Fibroblast of pulmonary artery (primary cell): ENCODE measurements at places on chromosomes 6 and 20.
A peak's percentile ranks its signal among the peaks of the same experiment; 100 is the strongest.

DNA sequence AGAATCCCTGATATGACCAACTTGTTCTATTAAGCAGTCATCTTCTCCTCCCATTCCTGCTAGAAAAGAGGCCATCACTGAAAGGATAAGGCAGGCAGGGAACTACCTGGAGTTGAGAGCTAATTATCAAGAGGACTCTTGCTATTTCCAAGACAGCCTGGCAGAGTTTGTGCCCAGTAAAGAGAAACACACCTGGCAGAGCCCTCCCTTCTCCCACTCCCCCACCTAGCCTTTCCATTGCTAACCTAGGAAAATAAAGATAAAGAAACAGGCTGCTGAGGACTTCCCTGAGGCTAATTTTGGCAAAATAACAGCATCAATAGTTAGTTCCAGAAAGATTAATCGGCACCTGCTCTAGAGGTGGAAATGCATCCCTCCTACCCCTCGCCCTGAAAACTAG lies 20.4 kb upstream of the RAB22A start:
- no peak for DNase-seq

DNA sequence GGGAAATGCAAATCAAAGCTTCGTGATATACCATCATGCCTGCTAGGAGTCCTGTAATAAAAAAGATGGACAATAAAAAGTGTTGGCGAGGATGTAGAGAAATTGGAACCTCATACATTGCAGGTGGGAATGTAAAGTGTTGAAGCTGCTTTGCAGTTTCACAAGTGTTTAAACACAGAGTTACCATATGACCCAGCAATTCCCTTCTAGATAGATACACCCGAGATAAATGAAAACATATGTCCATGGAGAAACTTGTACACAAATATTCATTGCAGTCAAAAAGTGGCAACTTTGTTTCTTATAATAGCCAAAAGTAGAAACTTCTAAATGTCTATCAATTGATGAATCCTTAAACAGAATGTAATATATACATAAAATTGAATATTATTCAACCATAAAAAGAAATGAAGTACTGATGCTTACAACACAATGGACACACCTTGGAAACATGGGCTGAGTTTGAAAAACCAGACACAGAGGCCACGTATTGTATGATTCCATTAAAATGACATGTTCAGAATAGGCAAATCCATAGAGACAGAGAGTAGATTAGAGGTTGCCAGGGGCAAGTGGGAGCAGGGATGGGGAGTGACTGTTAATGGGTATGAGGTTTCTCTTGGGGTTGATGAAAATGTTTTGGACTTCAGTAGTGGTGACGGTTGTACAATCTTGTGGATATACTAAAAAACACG lies 20.8 kb upstream of the ERVFRD-1 start:
- DNase-seq: no peak

GRCh38 chr20:58342104-58342945 lies 32.8 kb downstream of the RAB22A start:
- peak; percentile 58 for DNase-seq

- no peak for DNase-seq
Measured at GRCh38 chr6:24154121-24154520, 28.1 kb downstream of the NRSN1 start.

DNA sequence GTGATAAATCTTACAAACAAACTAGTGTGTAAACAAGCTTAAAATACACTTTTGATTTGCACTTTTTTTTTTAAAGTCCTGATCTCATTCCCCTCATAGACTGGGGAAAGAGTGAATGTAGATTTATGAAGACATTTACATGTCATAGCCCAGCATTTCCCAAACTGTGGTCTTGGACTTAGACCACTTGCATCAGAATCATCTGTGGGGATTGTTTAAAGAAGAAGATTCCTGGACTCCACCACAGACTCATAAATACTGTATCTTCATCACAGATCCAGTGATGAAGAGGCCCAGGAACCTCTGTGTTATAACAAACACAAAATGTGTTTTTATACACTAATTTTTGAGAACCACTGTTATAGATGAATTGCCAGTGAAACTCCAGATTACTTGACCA lies 99.5 kb downstream of the KCNQ5 start:
- no peak for DNase-seq

DNA sequence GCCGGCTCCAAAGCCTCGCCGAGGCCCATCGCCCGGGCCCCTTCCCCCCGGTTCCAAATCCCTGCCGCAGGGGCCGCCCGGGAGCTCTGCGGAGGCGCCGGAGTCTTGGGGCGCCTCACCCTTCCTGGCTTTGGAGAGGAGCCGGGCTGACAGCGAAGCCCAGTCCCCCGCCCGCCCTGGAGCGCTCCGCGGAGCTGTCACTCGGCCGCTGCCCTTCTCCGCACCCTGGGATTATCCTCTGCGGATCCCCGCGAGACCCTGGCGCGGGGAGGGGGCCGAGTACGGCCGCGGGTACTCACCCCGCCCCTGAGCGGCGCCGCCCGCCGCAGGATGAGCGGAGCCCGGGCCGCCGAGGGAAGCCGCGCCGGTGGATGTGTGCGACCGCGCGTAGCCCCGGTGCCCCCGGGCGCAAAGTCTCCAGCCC lies 343 bp downstream of the SNAP91 start:
- peak; percentile 4 for DNase-seq

DNA sequence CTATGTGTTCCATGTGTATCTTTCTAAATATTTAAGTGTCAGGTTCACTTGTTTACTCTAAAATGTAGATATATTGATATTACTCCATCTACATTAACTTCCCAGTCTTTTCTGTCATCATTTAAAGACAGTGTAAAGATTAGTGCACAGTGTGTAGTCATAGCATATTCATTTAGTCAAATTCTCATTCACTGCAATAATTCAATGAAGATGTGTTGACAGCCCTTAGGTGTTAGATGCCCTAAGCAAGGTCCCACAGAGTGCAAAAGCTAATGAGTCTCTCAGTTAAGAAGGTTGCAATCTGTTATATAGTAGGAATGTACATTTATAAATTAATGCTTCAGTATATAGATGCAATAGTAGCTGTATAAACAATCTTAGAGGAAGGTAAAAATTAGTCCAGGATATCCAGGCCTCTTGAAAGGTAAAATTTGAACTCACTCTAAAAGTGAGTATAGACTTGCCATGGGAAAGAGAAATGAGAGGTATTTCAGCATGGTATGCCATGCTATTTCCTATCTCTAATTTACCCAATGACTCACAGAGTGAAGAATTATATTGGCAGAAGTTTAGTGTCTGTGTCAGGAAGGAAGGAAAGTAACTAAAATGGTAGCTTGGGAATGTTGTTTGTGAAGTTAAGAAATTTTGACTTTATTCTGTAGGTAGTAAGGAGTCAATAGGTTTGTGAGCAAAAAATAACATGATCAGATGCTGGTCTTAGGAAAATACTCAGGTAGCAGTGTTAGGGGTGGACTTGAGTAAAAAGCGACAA lies 969.9 kb upstream of the CITED2 start:
- DNase-seq: peak; percentile 69

GRCh38 chr6:35973670-35974222 lies 50.7 kb downstream of the SLC26A8 start:
- DNase-seq: no peak

DNA sequence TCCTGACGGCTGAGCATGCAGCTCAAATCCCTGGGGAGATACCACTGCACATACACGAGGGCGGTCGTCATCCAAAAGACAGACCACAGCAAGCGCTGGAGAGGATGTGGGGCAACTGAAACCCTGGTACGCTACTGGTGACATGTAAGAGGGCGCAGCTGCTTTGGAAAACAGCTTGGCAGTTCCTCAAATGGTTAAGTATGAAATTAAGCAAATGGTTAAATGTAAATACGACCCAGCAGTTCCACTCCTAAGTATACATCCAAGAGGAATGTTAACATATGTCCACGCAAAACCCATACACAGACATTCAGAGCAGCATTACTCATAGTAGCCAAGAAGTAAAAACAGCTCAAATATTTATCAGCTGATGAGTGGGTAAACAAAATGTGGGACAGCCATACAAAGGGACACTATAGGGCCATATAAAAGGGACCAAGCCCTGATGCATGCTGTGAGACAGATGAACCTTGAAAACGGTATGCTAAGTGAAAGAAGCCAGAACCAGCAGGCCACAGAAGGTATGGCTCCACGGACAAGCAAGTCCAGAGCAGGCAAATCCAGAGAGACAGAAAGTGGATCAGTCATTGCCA lies 38.5 kb downstream of the RIPOR3 start:
- no peak for DNase-seq

- DNase-seq: peak; percentile 91
Measured at GRCh38 chr20:50744143-50744792, 12.9 kb downstream of the PARD6B start.

DNA sequence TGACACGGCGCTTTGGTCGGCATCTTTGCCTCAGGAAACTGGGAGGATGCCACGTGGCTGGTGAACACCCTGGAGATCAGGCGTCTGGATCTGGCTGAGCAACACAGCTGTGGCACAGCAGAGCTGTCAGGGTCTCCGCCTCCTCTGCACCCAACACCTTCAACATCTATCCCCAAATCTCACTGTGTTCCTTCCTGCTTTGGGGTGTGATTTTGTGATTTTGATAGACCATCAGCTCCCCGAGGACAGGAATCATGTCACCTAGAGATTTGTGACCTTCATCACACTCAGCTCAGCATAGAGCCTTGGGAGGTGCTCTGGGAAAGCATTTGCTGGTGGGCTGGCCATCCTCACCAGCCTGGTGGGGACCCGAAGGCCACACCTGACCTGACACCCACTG lies 203.7 kb upstream of the FOXQ1 start:
- no peak for DNase-seq

DNA sequence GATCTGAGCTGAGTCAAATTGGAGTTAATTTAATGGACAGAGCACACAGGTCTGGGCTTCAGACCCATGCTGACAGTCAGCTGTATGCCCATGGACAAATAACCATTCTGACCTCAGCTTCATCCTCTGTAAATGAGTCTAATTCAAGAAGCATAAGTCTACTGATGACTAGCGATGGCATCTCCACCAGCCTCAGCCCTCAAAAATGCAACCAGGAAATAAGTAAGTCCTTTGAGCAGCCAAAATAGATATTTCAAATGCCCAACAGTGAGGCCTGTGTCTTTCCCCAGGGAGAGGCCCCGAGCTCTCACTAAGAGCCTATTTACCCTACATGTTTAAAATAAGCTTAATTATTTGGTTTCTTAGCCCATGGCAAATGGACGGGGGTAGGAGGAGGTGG lies 114.2 kb upstream of the MTHFD1L start:
- peak; percentile 3 for DNase-seq

- DNase-seq: peak; percentile 73
Measured at GRCh38 chr6:114747995-114748625, 405.3 kb upstream of the HS3ST5 start.

- no peak for DNase-seq
Measured at GRCh38 chr20:36998652-36999051, 47.1 kb upstream of the SAMHD1 start.

DNA sequence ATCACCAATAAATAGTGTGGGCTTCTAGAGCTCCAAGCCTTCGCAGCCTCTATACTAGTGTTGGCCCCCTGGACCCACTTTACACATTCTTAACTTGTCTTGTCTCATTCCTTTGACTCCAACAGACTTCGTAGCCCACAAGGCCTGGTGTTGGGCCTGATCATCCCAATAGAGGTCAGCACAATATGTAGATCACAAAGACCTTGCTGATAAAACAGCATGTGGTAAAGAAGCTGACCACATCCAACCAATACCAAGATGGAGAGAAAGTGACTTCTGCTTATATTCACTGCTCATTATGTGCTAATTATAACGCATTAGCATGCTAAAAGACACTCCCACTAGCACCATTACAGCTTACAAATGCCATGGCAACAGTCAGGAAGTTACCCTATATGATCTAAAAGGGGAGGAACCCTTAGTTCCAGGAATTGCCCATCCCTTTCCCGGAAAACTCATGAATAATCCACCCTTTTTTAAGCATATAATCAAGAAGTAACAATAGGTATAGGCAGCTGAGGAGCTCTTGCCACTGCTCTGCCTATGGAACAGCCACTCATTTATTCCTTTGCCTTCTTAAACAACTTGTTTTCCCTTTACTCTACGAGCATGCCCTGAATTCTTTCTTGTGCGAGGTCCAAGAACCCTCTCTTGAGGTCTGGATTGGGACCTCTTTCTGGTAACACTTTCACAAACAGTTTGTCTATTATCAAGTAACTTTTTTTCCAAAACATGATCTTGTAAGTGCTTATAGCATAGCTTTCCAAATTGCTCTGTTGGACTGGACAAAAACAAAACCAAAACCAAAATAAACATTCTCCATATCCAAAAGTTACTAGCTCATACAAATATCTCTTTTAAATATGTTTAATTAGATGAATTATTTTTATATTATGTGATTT lies 54.6 kb upstream of the ECHDC1 start:
- DNase-seq: peak; percentile 49

GRCh38 chr6:135322427-135323201 lies 141.5 kb downstream of the MYB start:
- DNase-seq: no peak

GRCh38 chr6:56863366-56863765 lies 91.5 kb upstream of the BEND6 start:
- peak; percentile 68 for DNase-seq

GRCh38 chr6:159056003-159056402 lies 11.2 kb upstream of the TAGAP start:
- DNase-seq: no peak

DNA sequence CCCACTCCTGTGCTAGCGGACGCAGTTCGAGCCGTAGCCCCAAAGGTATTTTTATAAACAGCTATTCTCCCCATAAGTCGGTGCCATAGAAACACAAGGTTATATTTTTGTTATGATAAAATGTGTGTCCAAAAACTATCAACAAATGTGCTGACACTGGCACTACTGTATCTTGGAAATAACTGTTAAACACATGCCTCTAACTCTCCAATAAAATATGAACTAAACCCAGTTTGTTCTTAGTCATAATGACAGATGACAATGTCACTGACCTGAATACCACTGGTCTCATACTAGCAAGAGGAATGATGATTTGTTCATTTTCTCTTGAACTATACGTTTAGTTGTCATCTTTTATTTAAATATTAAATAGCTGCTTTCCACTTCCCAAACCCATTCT lies 51.4 kb upstream of the NUP153 start:
- DNase-seq: no peak

DNA sequence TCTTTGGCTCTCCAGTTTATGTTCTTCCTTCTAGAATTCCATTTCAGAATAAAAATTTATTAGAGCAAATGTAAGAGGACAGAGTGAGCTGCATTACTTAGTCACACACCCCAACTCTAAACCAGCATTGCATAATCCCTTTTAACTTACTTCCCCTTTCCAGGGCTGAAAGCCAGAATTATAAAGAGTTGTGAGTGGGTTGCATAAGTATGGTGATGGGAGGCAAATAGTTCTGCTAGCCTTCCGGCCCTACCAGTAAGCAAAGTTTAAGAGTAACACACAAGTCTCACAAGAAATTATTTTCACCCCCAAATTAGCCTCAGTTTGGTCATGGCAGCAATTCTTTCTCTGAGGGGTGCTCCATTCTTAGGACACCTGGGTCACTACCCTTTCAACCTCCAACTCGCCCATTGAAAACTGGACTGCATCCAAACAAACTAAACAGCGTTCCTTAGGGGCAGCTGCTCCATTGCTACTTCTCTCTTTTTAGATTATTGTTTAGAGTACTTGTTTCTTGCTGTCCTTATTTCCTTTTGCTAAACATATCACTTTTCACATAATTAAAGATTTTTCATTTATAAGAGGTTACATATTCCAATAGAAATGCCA lies 1.6 kb downstream of the KIAA0408 start:
- DNase-seq: peak; percentile 93

GRCh38 chr6:111724039-111724438 lies 118.4 kb upstream of the TRAF3IP2 start:
- no peak for DNase-seq

GRCh38 chr20:62741701-62742491 lies 33.3 kb downstream of the NTSR1 start:
- no peak for DNase-seq

GRCh38 chr6:15442467-15442866 lies 196.6 kb downstream of the JARID2 start:
- DNase-seq: no peak

GRCh38 chr6:46059608-46060007 lies 43.9 kb upstream of the CLIC5 start:
- DNase-seq: no peak
